Activated T-cell treated with anti-CD3 and anti-CD28 coated beads, Interleukin-2, amount 50 U/mL, for 4 hours (primary cell): ENCODE measurements at places on chromosomes 4 and X. TPM values are rescaled to one million over a fixed set of nuclear protein-coding genes. Genes with fewer than 3 reads are reported as not detected.

Gene EGFL6
- total RNA-seq = 0.24 TPM

Gene GPR50
- not detected for total RNA-seq

Gene PCDH18
- total RNA-seq = 0.05 TPM

Gene GC
- total RNA-seq = 0.58 TPM

Gene KIAA1210
- not detected for total RNA-seq

Gene HTN1
- total RNA-seq = not detected

Gene DOK7
- not detected for total RNA-seq

Gene ELF4
- 22.7 TPM for total RNA-seq

Gene PPP2R2C
- not detected for total RNA-seq

Gene TACC3
- total RNA-seq = 69.3 TPM

Gene F9
- not detected for total RNA-seq

Gene PCYT1B
- total RNA-seq = not detected

Gene PABPC4L
- total RNA-seq = not detected

Gene OPHN1
- total RNA-seq = 0.08 TPM

Gene TMPRSS11F
- total RNA-seq = not detected

Gene SLC6A14
- 0.46 TPM for total RNA-seq

Gene GAGE12J
- total RNA-seq = not detected

Gene GPRIN3
- total RNA-seq = 10.6 TPM

Gene TACR3
- not detected for total RNA-seq

Gene BEND4
- total RNA-seq = 0.52 TPM

Gene MYOZ2
- total RNA-seq = not detected

Gene VCX3A
- not detected for total RNA-seq

Gene PAGE2B
- total RNA-seq = not detected

Gene HTN3
- total RNA-seq = not detected

Gene ZNF518B
- 13.5 TPM for total RNA-seq

Gene SHROOM3
- total RNA-seq = 0.08 TPM

Gene PRDM8
- total RNA-seq = 2.9 TPM

Gene BEX5
- total RNA-seq = 1.2 TPM

Gene PAGE5
- 0.90 TPM for total RNA-seq

Gene CXorf49
- not detected for total RNA-seq

Gene PHEX
- total RNA-seq = 3.0 TPM

Gene HSFX4
- total RNA-seq = not detected

Gene AMBN
- total RNA-seq = not detected

Gene CSAG2
- not detected for total RNA-seq

Gene LONRF3
- total RNA-seq = 7.1 TPM

Gene DCAF8L2
- not detected for total RNA-seq

Gene GUCY1A1
- total RNA-seq = not detected

Gene STATH
- total RNA-seq = not detected

Gene FOXR2
- total RNA-seq = not detected

Gene TSC22D3
- total RNA-seq = 18.5 TPM

Gene TECRL
- not detected for total RNA-seq

Gene PPEF2
- total RNA-seq = not detected

Gene PRIMPOL
- 6.7 TPM for total RNA-seq

Gene EXOC1L
- total RNA-seq = not detected

Gene EOLA2
- total RNA-seq = 45.9 TPM

Gene SNX25
- total RNA-seq = 10.3 TPM

Gene WDR17
- 3.9 TPM for total RNA-seq

Gene ITM2A
- total RNA-seq = 52.8 TPM

Gene HDAC8
- 18.1 TPM for total RNA-seq

Gene BEX2
- total RNA-seq = 17.9 TPM

Gene CCSER1
- not detected for total RNA-seq

Gene MAGT1
- total RNA-seq = 37.5 TPM

Gene CABS1
- total RNA-seq = not detected

Gene GPR82
- total RNA-seq = 0.25 TPM

Gene RAB33B
- total RNA-seq = 5.6 TPM
